ENCODE measurements at places on chromosomes 16 and 17.

- DNase-seq: no peak
Observed at GRCh38 chr16:74892574-74893461, 92.1 kb downstream of the WDR59 start.

DNA sequence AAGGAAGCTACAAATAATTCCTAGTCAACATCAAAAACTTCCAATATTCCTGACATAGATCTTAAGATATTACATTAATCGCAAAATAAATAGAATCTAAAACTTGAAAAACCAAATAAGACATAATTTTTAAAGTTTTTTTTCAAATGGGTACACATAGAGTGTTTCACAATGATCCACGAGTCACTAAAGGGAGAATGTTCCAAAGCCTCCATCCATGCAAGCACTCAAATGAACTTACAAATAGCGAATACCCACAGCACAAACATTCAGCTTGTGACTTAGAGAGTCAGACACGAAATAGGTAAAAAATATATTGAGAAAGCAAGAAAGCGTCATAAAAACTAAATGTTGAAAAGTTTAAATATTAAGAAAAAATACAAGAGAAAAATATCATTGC, 65.7 kb downstream of the CEP112 start:
- no peak for DNase-seq

- no peak for DNase-seq
Observed at GRCh38 chr17:8327303-8327649, 12.4 kb upstream of the ODF4 start.

GRCh38 chr16:19377864-19378263, 39.8 kb upstream of the TMC5 start:
- DNase-seq: no peak

DNA sequence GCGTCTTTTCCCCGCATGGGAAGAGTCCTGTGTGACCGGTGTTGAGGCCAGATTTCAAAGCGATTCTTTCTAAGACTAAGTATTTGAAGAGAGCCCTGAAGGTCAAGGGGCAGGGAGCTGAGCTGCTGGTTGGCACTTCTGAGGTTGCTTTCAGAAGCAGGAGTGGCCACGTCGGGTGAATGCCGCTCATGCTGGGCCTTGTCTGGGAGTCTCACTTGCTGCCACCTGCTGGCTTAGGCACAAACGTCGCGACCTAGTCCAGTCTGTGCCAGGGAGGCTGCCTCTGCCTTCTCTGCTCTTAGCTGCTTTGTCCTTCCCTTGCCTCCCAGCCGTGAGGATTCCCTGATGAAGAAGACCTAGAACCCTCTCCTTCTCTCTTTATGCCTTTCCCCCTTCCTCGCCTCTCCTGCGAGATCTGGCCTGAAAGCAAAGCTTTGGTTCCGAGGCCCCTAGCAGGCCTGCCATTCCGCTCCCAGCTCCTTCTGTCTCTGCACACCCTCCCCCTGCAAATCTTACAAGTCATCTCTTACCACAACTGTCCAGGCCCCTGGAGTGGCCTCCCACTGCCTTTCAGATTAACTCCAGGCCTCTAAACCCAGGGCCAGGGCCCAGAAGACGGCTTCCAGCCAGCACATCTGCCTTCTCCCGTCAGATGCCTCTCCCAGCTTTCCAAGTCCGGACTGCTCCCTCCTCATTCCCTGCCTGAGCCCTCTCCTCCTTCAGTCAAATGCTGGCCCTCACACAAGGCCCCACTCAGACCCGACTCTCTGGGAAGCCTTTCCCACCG, 11.4 kb downstream of the CTNS start:
- no peak for DNase-seq

- no peak for DNase-seq
Observed at GRCh38 chr16:85617948-85618347, 4.8 kb downstream of the GSE1 start.

Measured in COR-L47 (cell line).